SK-N-DZ (cell line): ENCODE measurements at places on chromosomes 11 and 22.
A peak's percentile ranks its signal among the peaks of the same experiment; 100 is the strongest.

GRCh38 chr11:65442842-65443331 is 20.3 kb downstream of the NEAT1 start:
- peak; percentile 33 for DNase-seq

DNA sequence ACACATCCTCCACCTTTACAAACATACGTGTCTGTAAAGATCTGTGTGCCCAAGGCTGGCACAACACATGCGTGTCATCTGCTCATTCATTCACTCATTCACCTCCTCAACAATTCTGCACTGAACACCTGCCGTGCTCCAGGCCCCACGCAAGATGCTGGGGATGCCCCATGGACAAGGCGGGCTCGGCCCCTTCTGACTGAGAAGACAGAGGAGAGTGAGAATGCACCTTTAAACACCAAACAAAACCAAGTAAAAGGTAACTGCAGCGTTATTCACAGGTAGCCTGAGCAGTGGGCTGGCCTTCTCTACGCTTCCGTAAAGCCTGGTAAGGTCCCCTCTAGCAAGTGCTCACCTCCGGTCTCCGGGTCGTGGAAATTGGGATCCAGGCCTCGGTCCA is 142.8 kb downstream of the SHANK2 start:
- no peak for DNase-seq

- DNase-seq = peak; percentile 81
Observed at GRCh38 chr11:87325490-87325872, 287.7 kb downstream of the TMEM135 start.

DNA sequence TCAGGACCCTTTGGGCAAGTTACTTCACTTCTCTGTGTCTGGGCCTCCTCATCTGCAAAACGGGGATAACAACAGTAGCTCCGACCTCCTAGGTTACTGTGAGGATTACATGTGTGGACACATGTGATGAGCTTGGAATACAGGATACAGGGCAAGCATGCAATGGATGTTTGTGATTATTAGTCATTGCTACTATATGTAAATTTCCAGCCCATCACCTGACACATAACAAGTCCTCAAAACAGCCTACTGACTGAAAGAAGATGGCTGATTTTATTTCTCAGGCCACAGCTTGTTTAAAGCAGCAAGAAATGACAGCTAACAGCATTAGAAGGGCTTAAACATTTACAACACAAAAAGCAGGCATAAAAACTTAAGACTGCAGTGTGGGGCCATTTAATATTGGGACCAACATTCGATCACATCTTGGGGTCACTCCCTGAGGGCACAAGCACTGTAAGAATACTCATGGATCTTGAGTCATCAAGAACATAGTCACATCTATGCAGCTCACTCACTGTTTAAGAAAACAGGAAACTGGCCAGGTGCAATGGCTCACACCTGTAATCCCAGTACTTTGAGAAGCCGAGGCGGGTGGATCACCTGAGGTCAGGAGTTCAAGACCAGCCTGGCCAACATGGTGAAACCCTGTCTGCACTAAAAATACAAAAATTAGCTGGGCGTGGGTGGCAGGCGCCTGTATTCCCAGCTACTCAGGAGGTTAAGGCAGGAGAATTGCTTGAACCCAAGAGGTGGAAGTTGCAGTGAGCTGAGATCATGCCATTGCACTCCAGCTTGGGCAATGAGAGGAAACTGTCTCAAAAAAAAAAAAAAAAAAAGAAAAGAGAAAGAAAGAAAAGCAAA is 49.5 kb downstream of the ABTB2 start:
- DNase-seq = no peak

DNA sequence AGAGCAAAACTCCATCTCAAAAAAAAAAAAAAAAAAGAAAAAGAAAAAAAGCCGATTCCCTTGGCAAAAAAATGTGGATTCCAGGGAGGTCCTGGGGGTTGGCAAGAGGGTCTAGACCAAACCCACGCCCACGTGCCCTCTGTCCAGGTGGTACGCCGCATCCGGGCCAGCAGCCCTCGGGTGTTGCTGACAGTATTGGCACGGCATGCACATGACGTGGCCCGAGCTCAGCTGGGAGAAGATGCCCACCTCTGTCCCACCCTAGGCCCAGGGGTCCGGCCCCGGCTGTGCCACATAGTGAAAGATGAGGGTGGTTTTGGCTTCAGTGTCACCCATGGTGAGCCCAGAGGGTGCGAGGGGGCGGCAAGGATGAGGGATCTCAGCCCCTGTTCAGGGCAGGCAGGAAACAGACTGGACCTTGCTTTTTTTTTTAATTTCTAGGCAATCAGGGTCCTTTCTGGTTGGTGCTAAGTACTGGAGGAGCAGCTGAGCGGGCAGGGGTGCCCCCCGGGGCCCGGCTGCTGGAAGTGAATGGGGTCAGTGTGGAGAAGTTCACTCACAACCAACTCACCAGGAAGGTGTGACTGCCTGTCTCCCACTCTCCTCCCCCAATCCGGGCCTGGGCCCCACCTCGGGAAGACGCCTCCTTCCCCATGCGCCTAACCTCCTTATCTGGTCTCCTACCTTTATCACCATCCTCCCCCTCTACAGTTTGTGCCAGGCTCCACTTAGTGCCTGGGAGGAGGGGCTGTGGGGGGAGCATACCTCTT is 2.0 kb downstream of the NHERF4 start:
- DNase-seq = no peak
